Activated CD4-positive, alpha-beta T cell treated with anti-CD3 and anti-CD28 coated beads for 24 hours (primary cell): ENCODE measurements at places on chromosomes 1 and 21.

- no peak for DNase-seq
Observed at GRCh38 chr21:44938772-44939531, 877 bp upstream of the SLX9 start.

- no peak for DNase-seq
Observed at GRCh38 chr1:84859866-84860265, 33.1 kb downstream of the LPAR3 start.

DNA sequence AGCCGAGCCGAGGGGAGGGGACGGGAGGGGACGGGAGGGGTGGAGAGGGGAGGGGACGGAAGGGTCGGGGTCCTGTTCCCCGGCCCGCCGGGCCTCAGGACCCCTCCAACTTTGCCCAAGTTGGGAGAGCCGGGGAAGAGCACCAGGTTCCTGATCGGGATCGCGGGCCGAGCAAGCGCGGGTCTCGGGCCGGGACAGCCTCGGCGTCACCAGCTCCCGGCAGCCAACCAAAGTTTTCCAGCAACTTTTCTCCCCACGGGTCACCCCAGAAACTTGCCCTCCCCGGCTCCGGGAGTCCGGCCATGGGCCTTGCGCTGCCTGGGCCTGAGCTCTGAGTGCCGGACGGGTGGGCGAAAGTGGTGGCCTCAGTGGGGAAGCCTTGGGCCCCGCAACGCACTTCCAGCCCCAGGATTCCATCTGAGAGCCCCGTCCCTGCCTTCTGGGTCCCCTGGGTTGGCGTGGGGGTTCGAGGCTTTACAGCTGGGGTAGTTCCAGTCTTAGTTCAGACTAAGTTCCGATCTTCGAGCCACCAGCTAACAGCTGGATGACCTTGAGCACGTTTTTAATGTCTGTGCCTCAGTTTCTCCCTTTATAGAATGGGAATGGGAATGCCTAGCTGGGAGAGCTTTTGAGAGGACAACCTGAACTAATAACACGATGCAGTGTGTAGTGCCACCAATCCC is 458 bp downstream of the ZC3H12A start:
- no peak for DNase-seq

DNA sequence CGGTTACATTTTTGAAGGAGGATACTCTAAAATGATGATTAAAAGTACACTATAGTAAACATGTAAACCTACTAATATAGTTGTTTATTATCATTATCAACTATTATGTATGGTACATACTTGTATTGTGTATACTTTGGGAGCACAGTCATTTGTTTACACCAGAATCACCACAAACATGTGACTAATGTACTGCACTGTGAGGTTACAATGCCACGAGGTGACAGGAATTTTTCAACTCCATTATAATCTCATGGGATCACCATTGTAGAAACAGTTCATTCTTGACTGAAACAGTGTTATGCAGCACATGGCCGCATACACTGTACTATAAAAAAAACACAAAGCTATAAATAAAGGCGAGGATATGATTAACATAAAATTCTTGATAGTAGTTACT is 44.3 kb downstream of the GPATCH2 start:
- DNase-seq, result no peak

GRCh38 chr1:150385537-150386445 is 21.8 kb downstream of the RPRD2 start:
- DNase-seq, result no peak

- no peak for DNase-seq
Observed at GRCh38 chr1:242736611-242737010, 212.1 kb upstream of the PLD5 start.

- no peak for DNase-seq
Observed at GRCh38 chr1:230415405-230416132, 10.6 kb downstream of the PGBD5 start.

GRCh38 chr21:35925497-35925896 is 134.8 kb downstream of the SETD4 start:
- no peak for DNase-seq

GRCh38 chr1:185368913-185369491 is 52.0 kb upstream of the IVNS1ABP start:
- DNase-seq, result no peak

DNA sequence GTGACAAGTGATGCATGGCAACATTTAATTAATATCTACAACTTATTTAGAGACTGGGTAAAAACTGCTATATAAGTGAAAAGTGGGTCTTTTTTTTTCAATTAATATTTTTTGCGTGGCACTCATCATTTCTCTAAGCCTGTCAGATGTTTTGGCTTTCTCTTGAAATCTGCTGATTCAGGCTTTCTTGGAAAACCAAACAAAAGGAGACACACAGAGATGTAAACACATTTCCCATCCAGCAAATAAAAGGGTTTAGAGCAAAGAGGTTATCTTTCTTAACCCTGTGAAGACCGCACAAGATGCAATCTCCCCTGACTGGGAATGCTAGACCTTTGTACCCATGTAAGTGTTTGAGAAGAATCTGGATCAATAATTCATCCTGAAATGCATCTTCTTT is 48.7 kb upstream of the PLXNA2 start:
- DNase-seq, result no peak

DNA sequence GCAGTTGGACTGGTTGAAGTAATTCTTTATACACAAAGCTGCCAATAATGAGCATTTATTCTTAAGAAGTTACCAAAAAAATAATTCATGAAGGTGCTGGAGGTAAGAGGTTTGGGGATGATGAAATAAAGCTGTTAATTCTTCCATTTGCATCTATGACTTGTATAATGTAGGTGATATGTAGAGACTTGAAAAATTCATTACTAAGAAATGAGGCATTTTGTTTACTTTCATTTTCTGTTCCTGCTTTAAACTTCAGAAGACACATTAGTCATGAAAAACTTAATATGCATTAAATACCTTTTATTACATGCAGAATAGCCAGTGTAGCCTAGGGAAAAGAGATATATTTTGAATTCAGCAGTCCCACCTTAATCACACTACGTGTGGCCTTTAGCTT is 214.2 kb downstream of the SLC44A5 start:
- no peak for DNase-seq

- no peak for DNase-seq
Observed at GRCh38 chr1:96820671-96821070, 99.1 kb downstream of the PTBP2 start.

DNA sequence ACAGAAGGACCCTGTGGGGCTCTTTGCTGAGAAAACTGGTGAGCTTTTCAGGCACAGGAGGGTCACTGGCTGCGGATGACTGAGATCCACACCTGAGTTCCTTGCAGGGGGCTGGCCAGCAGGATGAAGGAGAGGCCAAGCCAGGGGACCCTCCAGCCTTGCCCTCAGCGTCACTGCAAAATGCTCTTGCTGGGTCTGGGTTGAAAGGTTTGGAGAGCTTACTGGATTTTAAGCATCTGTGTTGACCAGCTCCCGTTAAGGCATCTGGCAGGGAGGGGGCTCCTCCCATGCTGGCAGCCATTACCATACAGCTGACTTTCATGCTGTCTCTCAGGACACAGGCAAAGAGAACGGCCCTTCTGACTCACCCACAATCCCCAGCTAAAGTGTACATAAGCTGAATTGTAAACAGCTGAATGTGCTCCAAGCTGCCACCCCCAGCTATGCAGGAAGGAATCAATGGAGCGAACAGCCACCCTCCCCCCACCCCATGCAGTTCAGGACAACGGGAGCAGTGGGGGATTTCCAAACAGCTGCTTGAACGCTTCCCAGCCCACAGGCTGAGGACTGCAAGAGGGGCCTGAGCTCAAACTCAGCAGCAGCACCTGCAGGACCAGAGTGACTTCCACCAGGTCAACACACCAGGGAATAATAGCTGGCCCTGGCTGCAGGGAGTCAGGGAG is 21.3 kb upstream of the A3GALT2 start:
- no peak for DNase-seq

GRCh38 chr1:65230731-65231481 is 78.4 kb upstream of the DNAJC6 start:
- no peak for DNase-seq

- no peak for DNase-seq
Observed at GRCh38 chr1:224180783-224181452, 2.1 kb upstream of the DEGS1 start.

GRCh38 chr1:100353071-100353801 is 930 bp downstream of the CDC14A start:
- DNase-seq, result no peak

DNA sequence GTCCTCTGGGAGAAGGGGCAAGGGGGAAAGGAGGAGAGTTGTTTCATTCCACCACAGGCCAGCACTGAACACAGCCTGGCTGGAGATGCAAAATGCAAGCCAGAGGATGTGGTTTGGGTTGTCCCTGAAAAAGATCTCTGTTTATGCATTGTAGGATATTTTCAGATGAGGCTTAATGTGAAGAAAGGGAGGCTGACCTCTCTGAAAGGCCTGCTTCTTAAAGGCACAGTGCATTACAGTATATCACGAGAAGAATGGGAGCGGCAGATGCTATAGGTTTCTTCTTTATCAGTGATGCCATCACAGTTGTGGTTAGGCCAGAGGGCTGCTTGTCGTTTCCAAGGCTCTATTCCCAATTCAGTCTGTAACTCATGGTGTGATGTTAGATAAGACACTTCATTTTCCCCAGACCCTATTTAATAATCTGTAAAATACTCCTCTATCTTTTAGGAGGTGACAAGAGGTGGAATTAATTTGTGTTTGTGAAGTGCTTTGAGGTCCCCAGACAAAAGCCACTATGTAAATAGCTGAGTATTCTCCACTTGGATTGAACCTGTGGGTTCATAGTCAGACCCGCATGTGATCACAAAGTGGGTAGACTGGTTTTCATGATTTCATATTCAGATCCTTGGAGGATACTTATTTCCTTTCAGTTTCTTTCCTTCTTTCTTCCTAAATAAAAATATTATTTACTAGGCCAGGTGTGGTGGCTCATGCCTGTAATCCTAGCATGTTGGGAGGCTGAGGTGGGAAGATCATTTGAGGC is 76.5 kb upstream of the WDR26 start:
- DNase-seq, result no peak

DNA sequence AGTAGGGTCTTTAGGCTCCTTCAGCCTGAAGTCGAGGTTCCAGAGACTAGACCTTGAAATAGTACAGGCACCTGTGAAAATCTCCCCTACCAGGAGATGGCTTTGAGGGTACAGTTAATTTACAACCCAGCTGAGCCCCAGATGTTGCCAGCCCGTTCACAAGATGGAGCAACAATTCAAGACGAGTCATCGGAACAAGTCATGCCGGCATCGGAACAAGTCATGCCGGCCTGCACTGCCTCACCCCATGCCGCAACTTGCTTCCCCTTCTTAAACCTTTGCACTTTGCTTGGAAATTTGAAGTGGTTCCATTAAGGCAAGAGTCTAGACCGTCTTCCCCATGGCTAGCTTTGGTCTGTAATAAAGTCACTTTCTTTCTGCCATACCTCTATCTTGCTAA is 16.0 kb downstream of the HHAT start:
- DNase-seq, result no peak

DNA sequence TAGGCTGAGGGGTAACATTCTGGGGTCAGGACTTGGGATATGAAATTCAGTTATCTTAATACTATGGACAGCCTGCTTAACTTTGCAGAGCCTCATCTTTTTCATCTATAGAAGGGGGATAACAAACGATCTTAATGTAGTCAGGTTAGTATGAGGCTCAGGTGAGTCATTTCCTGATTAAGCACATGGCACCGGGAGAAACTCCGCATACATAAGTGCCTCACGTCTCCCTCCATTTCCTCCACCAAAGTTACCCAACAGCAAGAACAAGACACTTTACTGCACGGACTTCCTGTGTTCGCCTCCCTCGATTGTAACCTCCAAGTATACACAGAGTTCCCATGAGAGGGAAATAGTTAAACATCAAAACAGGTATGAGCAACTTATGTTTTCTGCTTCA is 112.7 kb upstream of the COA6 start:
- DNase-seq, result no peak

DNA sequence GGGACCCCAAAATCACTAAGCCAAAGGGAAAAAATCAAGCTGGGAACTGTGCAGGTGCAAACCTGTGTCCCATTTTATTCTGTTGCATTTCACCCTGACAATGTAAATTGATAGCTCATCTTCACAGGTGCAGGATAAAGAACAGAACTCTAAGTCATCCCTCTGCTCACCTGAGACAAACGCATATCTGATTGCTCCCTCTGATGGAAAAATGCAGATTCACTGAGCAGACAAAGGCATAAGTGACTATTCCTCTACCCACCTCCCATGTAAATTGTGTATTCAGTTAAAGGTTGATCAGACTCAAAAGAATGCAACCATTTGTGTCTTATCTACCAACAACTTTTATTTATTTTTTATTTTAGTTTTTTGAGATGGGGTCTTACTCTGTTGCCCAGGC is 644.2 kb downstream of the PTPRU start:
- no peak for DNase-seq
